Activated CD8-positive, alpha-beta T cell treated with anti-CD3 and anti-CD28 coated beads, Interleukin-2, amount 10 ng/mL, durations not matched to agents 7 days and 5 days (primary cell): ENCODE measurements at places on chromosomes 12 and 14. TPM values are rescaled to one million over a fixed set of nuclear protein-coding genes. Genes with fewer than 3 reads are reported as not detected.

Gene FAM90A1
- 0.10 TPM for total RNA-seq

DNA sequence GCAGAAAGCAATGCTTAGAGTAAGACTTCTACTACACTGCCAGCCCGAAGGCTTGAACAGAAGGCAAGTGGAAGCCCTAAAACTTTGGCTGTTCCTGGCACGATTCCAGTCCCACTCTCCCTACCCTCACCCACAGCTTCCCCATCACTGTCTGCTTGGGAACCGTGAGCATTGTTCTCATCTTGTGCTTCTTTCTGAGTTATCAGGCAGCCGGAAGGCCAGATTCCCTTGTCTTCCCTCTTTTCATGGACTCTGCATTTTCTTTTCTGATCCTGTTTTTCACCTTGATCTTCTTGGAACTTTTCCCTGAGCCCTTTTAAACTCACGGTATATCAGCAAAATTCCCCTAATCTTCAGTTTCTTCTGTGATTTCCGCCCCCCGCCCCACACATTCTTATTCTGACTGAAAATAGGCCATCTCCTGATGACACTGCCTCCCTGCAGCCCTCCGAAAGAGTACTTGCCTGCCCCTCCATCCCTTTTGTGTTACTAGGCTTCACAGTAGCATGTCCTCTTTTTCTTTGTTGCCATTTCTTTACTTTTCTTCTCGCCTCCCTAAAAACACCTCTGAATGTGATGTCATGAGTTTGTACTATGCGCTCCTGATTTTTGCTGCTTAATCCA, 29.9 kb downstream of the RCOR1 start:
- no peak overlapping the region for H3K27ac ChIP-seq
- H3K36me3 ChIP-seq, result peaks cover 7% of the 10 kb centered on the region
- peaks cover 12% of the 10 kb centered on the region for H3K4me1 ChIP-seq
- H3K4me3 ChIP-seq, result no peak overlapping the region
- no peak for DNase-seq
- H3K27me3 ChIP-seq, result no peaks in the 10 kb centered on the region

Gene DNAJC22
- 0.29 TPM for total RNA-seq

DNA sequence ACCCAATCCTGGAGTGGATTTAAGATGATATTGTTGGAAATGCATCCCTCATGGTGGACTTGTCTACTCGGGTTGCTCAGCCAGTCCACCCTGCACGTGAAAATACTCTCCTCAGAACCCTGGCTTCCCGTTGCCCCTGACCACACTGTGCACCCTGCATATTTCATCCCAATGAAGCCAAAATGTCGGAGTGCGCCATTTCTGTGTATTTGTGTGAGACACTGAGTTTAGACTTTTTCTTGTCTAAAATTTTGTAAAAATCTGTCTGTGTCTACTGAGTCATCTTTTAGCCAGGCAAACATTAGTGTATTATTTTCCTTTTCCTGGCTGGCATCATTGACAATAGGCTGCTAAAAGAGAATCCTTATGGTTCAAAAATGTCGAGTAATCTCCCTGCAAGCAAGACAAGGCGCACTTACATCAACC, 485 bp upstream of the PNMA1 start:
- H3K36me3 ChIP-seq, result peaks cover 53% of the 10 kb centered on the region
- H3K4me1 ChIP-seq, result peaks cover 23% of the 10 kb centered on the region
- peak overlapping the region; percentile 67 for H3K4me3 ChIP-seq
- H3K27ac ChIP-seq, result peak overlapping the region; percentile 78

Gene PPP1R1A
- not detected for total RNA-seq

Gene CCDC88C
- 147 TPM for total RNA-seq

Gene BDKRB1
- total RNA-seq, result not detected

DNA sequence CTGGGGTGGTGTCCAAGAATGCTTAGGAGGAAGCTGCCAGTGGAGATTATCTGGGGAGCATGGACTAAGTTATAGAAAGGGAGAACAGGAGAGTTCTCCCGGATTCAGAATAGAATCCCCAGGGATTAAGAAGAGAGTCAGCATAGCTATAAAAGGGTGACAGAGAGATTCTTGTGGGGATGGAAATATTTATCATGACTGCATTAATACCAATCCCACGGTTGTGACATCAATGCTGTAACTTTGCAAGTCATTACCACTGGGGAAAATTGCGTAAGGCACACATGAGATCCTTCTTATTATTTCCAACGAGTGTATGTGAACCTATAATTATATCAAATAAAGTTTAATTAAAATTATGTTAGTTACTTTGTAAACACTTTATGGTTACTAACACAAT, 447.9 kb upstream of the TMEM132C start:
- no peak overlapping the region for H3K27ac ChIP-seq
- no peak for DNase-seq
- no peaks in the 10 kb centered on the region for H3K27me3 ChIP-seq
- no peaks in the 10 kb centered on the region for H3K36me3 ChIP-seq

- no peaks in the 10 kb centered on the region for H3K4me1 ChIP-seq
- H3K4me3 ChIP-seq, result no peak overlapping the region
- H3K27me3 ChIP-seq, result no peaks in the 10 kb centered on the region
- H3K36me3 ChIP-seq, result no peaks in the 10 kb centered on the region
- no peak for DNase-seq
These were observed 503.7 kb downstream of the GALC start for GRCh38 chr14:87489196-87489819.
